Heart left ventricle (tissue), 16 donors: ENCODE measurements at places on chromosomes 16 and 17. TPM values are rescaled to one million over a fixed set of nuclear protein-coding genes. Genes with fewer than 3 reads are reported as not detected.

ZNF594 gene
- 7.4 TPM for total RNA-seq

TBC1D3E gene
- total RNA-seq = not detected

CD300H gene
- not detected for total RNA-seq

DNA sequence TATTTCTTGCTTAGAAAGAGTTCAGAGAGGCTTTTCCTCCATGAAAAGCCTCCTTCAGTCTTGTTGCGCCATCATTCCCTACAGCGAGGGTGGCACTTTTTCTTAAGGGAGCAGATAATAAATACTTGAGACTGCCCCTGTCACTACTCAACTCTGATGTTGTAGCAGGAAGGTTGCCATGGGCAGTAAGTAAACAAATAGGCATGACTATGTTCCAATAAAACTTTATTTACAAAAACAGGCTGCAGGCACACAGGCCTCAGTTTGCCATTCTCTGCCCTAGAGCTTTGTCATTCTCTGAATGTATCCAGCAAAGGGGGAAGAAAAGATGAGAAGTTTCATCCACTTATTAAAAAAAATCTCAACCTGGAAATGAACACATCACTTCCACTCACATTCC is 60.4 kb downstream of the MYOCD start:
- H3K4me3 ChIP-seq = no peak overlapping the region
- no peaks in the 10 kb centered on the region for H3K4me1 ChIP-seq
- no peaks in the 10 kb centered on the region for H3K27me3 ChIP-seq
- peaks cover 20% of the 10 kb centered on the region for H3K36me3 ChIP-seq
- peak overlapping the region; percentile 8 for H3K27ac ChIP-seq

GRCh38 chr16:25013751-25014499 is 1.2 kb downstream of the ARHGAP17 start:
- H3K36me3 ChIP-seq = peaks cover 3% of the 10 kb centered on the region
- no peak for DNase-seq
- peaks cover 62% of the 10 kb centered on the region for H3K4me1 ChIP-seq
- H3K27me3 ChIP-seq = no peaks in the 10 kb centered on the region

- H3K4me3 ChIP-seq = no peak overlapping the region
- H3K36me3 ChIP-seq = peaks cover 50% of the 10 kb centered on the region
- no peak overlapping the region for H3K27ac ChIP-seq
- peaks cover 3% of the 10 kb centered on the region for H3K4me1 ChIP-seq
Measured at GRCh38 chr16:84995663-84996062, 15.7 kb downstream of the ZDHHC7 start.

DNA sequence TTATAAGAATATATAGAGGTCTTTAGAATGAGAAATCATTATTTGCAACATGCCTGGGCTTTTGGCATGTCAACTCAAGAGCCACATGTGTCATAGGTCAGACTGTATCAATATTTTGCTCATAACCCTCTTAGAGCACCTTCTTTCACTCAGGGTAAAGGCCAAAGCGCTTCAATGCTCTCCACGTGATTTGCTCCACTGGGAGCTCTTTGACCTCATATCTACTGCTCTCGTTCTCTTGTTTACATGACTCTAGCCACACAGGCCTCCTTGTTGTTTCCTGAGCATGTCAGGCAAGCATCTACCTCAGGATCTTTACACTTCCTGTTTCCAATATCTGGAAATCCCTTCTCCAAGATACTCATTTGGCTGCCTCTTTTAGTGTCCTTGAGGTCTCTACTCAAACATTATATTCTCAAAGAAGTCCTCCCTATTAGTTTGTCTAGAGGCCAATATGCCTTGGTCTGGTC is 148.4 kb downstream of the TOX3 start:
- no peaks in the 10 kb centered on the region for H3K27me3 ChIP-seq
- no peak overlapping the region for H3K27ac ChIP-seq
- DNase-seq = no peak
- H3K4me1 ChIP-seq = no peaks in the 10 kb centered on the region
- H3K36me3 ChIP-seq = no peaks in the 10 kb centered on the region
